ENCODE measurements at places on chromosomes 7 and 10. TPM values are rescaled to one million over a fixed set of nuclear protein-coding genes. Genes with fewer than 3 reads are reported as not detected.

OR2A7 gene
- under 0.01 TPM for total RNA-seq

ENTPD1 gene
- 6.2 TPM for total RNA-seq

NOS3 gene
- 28.4 TPM for total RNA-seq

NPFFR1 gene
- not detected for total RNA-seq

SAMD9 gene
- total RNA-seq: 11.3 TPM

SFTPA1 gene
- total RNA-seq: not detected

GRID1 gene
- under 0.01 TPM for total RNA-seq
